C1 segment of cervical spinal cord (tissue), 14 donors: ENCODE measurements at places on chromosomes 5 and 9.

GRCh38 chr5:149297340-149298025 lies 25.8 kb downstream of the AFAP1L1 start:
- DNase-seq, result no peak

DNA sequence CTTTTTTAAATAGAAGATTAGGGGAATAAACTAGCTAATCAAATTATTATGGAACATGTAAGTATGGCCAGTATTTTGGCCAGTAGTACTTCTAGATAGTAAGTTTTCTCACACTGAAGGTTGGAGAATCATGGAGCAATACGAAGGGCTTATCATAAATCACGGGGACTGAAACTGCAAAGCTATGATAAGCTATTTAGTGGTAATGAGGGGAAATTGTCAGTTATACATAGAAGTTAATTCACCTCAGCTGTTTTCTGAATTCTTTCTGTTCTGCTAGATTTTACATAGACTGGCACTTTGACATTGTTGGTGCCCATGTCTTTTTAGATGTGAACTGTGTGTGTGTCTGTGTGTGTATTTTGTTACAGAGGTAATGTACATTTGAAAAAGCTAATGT lies 34.5 kb upstream of the FAM151B start:
- no peak for DNase-seq

DNA sequence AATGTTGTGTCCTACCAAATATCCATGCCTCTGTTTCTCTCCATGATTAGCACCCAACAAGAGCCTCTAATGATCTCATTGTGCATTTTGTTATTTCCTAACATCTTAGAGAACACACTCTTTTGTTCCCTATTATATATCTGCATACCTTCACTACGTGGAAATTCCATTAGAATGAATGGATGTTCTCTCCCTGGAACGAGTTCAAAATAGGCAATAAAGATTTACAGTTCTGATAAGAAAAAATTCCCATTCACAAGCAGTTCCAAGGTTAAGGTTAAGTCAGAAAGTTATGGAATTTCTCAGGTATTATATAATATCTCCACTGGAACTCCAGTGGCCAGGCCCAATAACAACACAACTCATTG lies 83.7 kb downstream of the TRPM6 start:
- no peak for DNase-seq

- no peak for DNase-seq
Measured at GRCh38 chr5:150167512-150167850, 903 bp downstream of the CDX1 start.

- no peak for DNase-seq
Measured at GRCh38 chr5:11182441-11183080, 421.5 kb upstream of the DAP start.

GRCh38 chr5:149936700-149937091 lies 7.9 kb downstream of the PDE6A start:
- no peak for DNase-seq

- no peak for DNase-seq
Measured at GRCh38 chr5:100890461-100891008, 12.5 kb downstream of the ST8SIA4 start.

DNA sequence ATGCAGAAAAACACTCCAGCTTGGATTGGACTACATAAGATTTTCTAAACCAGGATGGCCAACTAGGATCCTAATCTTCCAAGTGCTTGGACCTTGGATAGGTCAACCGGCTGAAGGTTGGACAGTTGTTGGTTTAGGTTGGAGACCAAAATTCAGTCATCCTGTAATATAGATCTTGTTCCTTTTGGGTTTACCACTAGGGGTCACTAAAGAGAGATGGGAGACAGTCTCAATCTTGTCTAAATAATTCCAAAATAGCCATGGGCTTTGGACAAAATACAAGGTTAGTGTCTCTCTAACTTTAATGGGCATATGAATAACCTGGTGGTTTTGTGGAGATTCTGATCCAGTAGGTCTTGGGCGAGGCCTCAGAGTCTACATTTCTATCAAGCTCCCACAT lies 148.7 kb upstream of the ERCC6L2 start:
- DNase-seq, result no peak

DNA sequence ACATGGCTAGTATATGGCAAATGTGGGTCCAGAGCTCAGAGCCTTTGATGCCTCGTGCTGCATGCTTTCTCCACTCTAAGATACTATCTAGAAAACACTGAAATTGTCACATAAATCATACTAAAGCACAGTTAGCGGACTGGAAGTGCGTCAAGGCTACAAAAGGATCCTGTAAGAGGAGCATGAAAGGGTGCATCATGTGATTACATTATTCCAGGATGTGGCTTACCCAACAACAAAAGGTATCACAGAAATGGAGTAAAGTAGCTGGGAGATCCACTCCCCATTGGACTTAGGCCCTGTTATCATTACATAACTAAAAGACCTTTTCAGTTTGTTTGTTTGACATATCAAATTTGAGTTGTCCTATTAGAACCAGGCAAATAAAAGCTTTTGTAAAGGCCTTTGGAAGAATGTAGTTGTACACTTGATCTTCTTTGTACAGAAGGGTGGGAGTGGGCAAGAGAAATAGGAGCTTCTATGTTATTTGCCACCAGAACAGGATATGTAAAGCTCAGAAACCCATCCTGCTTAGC lies 6.9 kb downstream of the SLC31A1 start:
- DNase-seq, result no peak

GRCh38 chr9:131253891-131254491 lies 22.3 kb downstream of the FAM78A start:
- no peak for DNase-seq

DNA sequence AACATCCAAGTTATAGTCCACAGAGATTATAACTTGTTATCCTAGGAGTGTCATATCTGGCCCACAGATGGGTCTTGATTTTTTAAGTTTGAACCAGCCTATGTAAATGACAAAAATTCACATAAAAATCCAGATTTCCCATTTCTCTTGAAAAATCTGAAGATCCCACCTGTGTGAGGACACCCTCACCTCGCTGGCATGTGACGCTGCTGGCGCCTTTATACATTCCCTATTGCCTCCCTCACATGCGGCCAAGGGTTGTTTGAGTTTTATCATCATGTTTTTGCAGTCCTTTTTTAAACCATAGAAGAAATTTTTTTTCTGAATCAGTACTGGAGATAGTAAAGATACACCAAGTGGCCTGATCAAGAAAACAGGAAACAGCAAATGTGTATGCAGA lies 25.9 kb upstream of the PPP1R2B start:
- DNase-seq, result no peak

DNA sequence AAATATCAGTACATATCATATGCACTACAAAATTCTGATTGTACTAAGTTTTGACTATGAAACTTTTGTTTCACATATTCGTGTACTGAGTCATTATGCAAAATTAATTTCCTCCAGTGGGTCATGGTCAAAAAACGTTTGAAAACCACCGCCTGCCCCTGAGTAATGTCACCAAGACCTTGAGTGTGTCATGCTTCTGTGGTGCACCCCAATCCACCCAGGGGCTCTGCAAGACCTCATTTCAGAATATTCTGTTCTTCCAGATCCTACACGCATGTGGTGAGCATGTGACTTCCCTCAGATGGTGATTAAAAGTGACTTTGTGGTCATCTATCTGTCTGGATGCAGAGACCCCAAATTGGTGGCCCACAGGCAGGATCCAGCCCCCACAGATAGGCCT lies 31.0 kb downstream of the ABLIM3 start:
- no peak for DNase-seq

DNA sequence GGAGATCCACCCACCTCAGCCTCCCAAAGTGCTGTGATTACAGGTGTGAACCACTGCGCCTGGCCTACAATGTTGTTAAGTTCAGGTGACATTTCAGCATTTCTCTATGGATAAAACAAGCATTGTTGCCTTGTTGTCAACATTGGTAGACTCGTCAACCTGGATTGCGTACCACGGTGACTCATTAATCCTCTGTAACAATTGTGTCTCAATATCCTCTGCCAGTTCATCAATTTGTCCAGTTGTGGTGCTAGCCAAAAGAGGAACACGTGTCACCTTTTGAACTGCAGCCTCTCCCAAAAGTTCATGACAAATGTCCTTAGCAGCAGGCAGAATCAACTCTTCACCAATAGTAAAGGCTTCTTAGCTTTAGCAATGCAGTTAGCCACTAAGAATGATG lies 46.3 kb upstream of the LARP1 start:
- DNase-seq, result no peak

DNA sequence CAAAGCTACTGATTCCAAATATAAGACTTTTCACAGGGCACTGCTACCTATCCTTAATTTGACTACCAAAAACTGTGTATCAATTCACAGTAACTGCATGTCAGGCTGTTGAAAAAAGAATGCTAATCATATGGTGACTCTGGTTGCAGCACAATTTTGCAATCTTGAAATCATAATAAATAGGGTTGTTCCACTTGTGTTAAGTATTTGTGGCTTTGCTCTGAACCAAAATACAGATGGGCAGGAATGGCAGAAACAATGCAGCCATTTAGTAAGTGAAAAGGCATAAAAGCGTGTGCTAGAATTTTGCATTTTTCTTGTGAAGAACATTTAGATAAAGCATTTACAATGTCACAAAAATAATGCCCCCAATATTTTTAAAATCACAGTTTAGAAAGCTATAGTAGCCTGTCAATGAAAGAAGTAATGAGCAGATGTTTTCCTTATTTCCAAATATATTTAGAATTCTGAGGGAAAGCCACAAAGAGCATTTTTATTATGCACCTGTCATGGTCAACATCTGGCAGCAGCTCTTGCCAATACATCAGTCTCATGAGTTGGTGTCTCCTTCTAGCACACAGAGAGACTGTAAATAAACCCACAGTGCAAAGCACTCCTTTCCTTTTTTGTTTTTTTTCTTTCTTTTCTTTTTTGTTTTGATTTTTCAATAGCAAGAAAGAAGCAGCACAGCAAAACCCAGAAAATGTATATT lies 54.8 kb upstream of the PAM start:
- no peak for DNase-seq

GRCh38 chr5:153981905-153982605 lies 56.7 kb downstream of the FAM114A2 start:
- DNase-seq, result no peak

DNA sequence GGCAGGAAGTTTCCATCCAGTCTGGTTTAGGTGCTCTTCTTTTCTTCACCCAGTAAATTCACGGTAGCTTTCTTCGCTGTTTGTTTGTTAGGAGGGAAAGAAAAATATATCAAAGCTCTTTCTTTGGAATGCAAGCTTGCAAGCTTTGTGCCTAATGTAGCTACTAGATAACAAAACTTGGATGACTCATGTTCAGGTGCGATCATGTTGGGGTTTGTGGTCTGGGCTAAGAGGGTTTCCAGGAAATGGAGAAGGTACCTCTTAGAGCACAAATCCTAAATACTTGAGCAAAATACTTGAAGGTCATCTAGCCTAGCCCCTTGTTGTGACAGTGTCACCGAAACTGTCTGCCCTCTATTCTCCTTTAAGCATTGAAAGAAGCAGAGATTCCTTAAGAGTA lies 17.7 kb downstream of the SRP19 start:
- no peak for DNase-seq

DNA sequence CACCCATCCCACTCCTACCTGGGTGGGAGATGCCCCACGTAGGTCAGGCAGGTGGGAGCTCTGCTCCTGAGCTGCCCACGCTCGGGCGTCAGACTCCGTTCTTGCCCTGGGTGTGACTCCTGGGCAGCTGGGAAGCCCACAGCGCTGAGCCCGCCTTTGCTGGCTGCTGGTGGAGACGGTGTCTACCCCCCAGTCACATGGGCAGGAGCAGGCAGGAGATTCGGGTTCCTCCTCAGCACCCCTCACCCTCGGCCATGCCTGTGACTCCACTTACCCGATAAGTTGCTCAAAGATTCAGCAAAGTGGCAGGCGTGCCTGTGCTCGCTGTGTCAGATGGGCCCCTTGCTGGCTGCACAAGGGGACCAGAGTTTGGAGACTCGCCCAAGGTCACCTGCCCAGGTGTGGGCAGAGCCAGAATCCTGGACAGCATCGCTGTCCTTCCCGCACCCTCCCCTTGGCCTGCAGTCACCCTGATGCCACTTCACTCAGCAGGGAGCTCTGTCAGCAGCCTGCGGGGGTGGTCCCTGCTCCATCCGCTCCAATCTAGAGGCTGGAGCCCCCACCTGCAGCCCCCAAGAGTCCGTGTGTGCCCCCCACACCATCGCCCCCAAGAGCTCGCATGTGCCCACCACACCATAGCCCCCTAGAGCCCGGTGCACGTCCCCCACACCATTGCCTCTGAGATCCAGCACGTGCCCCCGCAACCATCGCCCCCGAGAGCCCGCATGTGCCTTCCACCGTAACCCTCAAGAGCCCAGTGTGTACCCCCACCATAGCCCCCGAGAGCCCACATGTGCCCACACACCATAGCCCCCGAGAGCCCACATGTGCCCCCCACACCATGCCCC lies 4.2 kb downstream of the LCN1 start:
- no peak for DNase-seq

- DNase-seq, result no peak
Measured at GRCh38 chr5:54651482-54652076, 134.0 kb downstream of the SNX18 start.

- DNase-seq, result no peak
Measured at GRCh38 chr5:32290922-32291321, 21.8 kb downstream of the MTMR12 start.

- no peak for DNase-seq
Measured at GRCh38 chr9:91803970-91804752, 145.9 kb downstream of the ROR2 start.

DNA sequence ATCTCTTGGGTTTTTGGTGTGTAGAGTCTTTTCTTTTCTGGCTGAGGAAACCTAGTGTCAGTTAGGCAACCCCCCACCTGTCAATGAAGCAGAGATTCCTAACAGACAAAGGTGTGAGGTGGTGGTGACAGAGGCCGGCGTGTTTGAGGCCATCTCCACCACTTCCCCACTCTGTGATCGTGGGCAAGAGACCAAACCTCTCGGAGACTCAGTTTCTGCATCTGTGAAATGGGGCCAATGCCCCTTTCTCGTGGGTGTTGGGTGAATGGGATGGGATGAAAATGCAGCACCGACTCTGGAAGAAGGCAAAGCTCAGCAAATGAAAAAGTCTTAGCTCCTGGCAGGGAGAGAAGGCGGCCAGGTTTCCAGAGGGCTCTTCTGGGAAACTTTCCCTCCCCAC lies 807 bp downstream of the FAM163B start:
- DNase-seq, result no peak

- DNase-seq, result no peak
Measured at GRCh38 chr9:714675-715074, 126.8 kb upstream of the DMRT1 start.

- no peak for DNase-seq
Measured at GRCh38 chr5:32298059-32298415, 14.7 kb downstream of the MTMR12 start.

DNA sequence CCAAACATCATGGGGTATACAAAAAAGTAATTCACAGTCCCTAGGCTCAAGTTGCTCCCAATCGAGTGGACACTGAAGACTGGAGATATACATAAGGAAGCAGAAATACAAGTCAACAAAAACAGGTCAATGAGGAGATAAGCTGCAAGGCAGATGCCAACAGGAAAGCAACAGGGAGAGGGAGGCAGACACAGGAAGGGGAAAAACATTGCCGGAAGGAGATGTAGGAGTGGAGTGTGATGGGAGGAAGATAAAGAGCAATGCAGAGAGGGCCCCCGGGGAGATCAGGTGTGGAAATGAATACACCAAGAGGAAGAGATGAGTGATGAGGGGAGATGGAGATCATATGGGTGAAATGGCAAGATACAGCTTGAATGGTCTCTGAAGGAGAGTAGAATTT lies 243.0 kb downstream of the RAB3C start:
- DNase-seq, result no peak

- DNase-seq, result no peak
Measured at GRCh38 chr9:93307468-93308157, 123.7 kb downstream of the WNK2 start.
